ENCODE measurements at places on chromosomes 6 and 20. TPM values are rescaled to one million over a fixed set of nuclear protein-coding genes. Genes with fewer than 3 reads are reported as not detected.

DNA sequence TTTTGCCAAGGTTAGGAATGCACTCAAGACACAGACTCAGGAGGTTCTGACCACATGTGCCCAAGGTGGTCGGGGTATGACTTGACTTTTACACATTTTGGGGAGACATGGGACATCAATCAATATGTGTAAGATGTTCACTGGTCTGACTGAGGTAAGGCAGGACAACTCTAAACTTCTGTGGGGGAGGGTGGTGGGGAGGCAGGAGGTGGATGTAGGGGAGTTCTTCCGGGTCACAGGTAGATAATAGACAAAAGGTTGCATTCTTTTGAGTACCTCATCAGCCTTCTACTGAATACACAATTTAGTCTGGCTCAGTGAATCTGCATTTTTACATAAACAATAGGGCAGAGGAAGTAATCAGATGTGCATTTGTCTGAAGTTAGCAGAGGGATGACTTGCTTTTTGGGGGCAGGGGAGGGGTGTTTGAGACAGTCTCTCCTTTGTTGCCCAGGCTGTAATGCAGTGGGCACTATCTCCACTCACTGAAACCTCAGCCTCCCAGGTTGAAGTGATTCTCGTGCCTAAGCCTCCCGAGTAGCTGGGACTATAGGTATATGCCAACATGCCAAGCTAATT, 10.9 kb downstream of the ECHDC1 start:
- no peak for DNase-seq

Gene OR14J1
- polyA plus RNA-seq = not detected

Gene BCAS1
- not detected for polyA plus RNA-seq

GRCh38 chr6:26211963-26212362, 124.7 kb downstream of the HFE start:
- no peak for DNase-seq

GRCh38 chr20:36352843-36353553, 46.9 kb downstream of the DLGAP4 start:
- no peak for DNase-seq

GRCh38 chr20:36984257-36984638, 32.7 kb upstream of the SAMHD1 start:
- DNase-seq = no peak

DNA sequence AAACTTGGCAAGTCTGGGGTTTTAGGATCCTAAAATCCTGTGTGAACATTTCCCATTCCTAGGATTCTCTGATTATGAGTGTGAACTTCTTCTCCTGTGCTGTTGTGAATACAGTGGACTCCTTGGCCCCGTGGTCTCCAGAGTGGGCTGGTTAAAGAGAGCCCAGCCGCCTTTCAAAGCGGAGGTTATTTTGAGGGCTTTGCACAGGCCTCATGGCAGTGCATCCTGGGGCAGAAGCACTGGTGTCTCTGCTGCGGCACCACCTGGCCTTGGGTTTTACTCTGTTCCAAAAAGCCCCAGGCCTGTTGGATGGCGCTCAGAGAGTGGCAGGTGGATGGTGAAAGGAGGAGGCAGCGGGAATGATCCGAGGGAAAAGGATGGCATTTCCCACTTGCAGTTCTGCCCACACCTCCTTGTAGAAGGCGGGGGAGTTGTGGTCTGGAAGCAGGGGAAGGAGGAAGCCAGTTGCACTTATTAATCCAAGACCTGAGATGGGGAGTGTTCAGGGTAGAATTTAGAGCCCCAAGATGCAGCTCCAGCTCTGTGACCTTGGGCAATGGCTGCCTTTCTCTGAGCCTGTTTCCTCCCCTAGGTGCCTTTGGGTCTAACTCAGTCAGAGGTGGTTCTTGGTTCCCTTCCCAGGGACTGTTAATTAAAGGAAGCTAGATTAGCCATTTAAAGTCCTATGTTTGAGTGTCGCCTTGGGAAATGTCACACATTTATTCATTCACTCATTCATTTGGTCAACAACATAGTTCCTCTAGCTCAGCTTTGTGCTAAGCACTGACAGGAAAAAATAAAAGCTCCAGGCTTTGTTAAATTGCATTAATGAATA, 22.4 kb downstream of the MMP24 start:
- DNase-seq = no peak

GRCh38 chr6:46175446-46175845, 4.7 kb upstream of the ENPP5 start:
- no peak for DNase-seq

- DNase-seq = no peak
These were observed 33.8 kb downstream of the TNFAIP3 start for GRCh38 chr6:137900815-137901214.

DNA sequence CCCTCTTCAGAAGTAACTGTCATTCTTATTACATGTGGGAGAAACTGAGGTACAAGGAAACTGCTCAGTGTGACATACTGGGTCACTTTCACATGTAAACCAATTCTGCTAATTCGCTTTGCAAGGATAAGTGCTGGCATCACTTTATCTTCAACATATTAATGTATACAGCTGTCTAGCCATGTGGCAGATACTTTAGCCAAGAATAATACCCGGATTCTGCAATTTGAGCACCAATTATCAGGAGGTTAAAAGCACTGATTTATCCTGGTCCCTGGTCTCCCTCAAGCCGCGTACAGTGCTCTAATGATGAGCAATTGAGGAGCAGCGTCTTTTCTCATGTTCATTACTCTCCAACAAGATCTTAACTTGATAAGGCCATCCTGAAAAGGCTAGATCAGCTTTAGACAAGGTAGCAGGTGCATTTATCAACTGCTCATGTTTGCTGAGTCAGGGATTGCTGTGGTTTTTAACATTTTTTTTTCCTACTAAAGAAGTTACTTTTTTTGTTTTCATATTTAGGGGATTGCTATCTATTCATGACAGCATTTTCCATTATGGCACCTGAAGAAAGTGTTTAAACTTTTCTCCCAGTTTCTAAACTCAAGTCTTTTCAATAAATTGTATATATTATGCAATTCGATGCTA, 1066.3 kb upstream of the MAP3K7 start:
- DNase-seq = no peak

Gene RAMACL
- 0.87 TPM for polyA plus RNA-seq

Gene GPX6
- not detected for polyA plus RNA-seq

- DNase-seq = no peak
These were observed 501 bp downstream of the PLCG1 start for GRCh38 chr20:41137614-41138474.

Gene SLC22A2
- not detected for polyA plus RNA-seq

Gene TMEM244
- not detected for polyA plus RNA-seq

DNA sequence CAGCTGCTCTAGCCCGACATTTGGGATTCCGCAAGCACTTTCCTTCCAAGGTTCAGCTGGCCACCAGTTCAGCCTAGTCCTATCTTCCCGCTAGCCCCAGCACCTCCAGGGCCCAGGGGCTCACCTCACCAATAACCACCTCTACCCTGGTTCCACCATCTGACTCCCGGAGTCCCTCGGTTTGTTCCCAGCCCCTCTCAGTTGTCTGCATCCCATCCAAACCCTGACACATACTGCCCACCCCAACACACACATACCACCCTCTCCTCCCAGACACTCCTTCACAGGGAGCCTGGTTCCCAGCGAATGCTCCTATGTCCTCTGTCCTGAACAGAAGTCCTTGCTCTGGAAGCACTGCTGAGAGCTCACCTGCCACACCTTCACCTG, 418 bp downstream of the TNXB start:
- no peak for DNase-seq

DNA sequence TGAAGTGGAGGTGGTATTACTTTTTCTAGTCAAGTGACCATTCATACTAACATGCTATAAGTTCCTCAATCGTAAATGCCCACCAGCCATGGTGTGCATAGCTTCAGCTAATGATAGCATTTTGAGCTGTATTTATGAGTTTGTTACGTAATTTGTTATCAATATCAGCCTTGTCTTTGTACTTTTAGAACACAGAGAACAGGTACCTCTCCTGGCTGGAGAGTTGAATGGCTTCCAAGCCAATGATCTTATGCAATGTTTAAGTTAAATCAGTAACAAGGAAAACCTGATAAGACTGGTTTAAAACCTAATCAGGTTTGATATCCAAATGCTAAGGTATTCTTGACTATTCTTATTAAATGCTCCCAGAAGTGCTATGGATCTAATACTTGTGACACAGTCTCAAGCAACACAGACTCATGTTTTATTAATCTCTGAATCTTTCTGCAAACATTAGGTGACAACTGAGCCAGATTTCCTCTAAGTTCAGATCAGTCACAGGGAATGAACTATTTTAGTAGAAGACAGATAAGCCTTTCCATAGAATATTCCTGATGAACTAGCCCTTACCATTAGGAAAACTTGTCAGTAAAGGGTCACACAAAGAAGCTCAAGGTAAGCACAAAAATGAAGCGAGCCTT, 154.8 kb downstream of the PTPRK start:
- no peak for DNase-seq

DNA sequence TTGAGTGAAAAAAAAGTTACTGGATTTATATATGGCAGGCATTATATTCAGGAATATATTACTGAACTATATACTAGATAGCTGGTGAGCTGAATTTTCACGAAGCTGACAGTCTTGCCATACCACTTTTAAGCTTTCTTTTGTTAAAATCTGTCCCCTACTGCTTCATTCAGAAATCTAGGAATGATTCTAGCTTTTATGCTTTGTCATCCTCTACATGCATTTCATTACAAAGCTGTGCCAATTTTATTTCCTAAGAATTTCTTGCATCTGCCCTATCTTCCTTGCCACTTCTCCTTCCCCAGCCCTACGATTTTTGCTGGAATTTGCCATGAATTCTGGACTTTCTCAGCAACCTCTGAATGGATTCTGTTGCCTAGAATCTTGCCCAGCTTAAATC, 158.5 kb upstream of the ADGRB3 start:
- no peak for DNase-seq

DNA sequence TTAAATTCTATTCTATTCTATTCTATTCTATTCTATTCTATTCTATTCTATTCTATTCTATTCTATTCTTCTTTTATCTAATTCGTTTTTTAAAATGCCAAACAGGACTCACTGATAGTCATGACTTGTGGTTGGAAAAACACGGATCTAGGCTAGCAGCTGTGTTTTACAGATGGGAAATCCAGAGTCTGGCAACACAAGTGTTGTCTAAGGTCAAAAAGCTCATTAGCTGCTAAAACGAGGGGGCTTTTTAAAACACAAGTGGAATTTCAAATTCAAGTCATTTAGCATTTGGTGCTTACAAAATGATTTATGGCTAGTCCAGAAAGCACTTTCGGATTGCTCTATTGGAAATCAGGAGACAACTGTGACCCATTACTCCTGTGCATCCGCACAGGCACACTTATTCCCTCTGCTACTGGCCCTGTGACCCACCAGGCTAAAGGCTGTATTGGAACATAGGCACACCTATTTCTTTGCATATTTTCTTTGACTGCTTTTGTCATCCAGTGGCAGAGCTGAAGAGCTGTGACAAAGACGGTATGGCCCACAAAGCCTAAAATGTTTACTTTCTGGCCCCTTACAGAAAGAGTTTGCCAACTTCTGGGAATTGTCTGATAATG, 17.8 kb upstream of the MLIP start:
- no peak for DNase-seq

DNA sequence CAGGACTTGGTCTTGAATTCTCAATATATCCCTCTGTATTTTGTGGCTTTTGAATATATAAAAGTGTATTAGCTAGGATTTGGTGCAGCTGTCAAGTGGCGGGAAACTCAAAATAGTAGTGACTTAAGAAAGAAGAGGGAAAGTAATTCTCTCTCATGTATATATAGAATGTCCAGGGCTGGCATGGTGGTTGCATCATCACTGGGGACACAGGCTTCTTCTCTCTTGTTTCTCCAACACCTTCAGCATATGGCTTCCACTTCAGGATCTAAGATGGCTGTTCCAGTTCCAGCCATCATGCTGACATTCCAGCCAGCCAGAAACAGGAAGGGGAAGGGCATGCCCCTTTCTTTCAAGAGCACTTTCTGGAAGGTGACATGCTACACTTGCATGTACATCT, 11.8 kb upstream of the GPR6 start:
- DNase-seq = no peak

Gene NHSL1
- polyA plus RNA-seq = 10.2 TPM

Gene CRYBG1
- polyA plus RNA-seq = 1.8 TPM

DNA sequence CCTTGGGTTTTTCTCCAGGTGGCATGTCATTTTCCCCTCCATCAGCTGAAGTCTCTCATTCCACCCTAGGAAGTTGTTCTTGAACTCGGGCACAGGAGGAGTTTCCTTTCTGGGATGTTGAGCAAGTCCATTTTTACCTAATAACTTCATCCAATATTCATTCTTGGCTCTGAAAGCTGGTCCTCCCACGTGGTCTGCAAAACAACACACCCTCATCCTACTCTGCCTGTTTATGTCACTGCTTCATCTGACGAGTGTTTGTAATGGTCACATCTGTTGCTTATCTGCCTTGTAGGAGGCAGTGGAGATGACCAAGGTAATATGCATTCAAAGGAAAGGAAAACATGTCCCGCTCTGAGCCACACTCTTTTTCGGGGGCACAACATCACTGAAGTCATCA, 41.7 kb upstream of the AIG1 start:
- DNase-seq = no peak

DNA sequence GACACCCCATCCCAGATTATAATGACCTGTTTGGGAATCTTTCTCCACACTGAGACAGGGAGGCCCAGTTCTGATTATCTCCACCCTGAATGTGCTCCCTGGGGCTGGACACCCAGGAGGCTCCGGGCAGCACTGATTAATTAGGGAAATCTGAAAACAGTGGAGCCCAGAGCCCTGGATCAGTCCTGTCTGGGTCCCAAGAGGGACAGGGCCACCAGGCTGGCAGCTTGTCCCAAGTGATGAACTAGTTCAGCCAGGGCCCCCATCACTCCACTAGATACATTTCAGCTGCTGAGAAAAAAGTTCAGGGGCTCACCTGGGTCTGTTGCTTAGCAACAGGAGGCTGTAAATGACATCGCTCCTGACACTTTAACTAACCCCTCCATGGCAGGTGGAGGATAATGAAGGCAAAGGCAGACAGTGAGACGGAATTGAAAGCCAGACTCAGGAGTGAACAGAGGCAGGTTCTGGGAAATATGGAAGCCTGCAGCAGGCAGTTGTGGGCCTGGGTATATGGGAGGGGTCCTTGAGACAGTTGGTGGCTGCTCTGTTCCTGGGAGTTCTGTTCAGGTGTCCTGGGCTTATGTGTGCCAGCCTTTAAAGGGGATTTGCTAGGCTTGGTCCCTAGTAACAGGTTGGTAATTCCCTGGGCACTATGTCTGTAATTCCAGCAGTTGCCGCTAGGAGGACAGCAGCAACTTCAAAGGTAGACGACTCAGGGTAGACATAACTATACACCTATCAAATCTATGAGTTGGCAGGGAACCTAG, 78.3 kb upstream of the CTNNBL1 start:
- DNase-seq = no peak

DNA sequence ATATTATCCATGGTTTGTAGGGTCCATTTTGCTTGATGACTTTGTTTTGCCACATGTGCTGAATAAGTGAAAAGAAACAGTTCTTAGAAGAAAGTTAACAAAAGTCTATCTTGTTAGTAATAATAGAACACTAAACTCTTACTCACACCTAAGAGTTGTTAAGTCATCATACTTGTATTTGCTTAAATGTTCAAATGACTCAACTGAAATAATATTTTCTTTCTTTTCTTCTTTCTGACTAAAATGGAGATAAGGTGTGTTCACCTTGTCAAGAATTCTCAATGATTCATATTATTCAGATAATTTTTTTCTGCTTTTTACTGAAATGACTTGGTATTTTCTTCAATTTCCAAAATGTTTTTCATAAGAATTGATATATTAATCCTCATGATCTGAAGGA, 327.2 kb downstream of the HTR1B start:
- DNase-seq = no peak
